ENCODE measurements at places on chromosomes 2 and 18. TPM values are rescaled to one million over a fixed set of nuclear protein-coding genes. Genes with fewer than 3 reads are reported as not detected.

DNA sequence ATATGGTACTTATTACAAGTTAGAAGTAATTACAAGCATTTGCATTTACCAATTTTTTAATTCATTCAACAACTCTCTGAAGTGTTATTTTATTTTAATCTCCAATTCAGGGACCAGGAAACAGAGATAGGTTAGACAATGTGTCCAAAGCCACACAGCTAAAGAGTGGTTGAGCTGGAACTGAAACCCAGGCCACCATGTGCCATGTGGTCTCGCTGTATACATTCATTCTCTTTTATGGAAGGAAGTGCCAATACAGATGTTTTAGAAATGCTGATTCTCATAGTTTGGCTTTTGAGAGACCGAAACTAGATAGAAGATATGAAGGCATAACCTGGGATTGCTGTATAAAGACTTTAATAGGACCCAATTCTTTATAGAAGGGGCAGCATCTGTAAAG is 684.6 kb upstream of the ID2 start:
- no peak overlapping the region for H3K4me3 ChIP-seq
- peaks cover 15% of the 10 kb centered on the region for H3K4me1 ChIP-seq
- no peaks in the 10 kb centered on the region for H3K36me3 ChIP-seq
- no peak overlapping the region for H3K27ac ChIP-seq

GRCh38 chr2:105723431-105723830 is 21.3 kb upstream of the NCK2 start:
- DNase-seq = no peak
- peaks cover 5% of the 10 kb centered on the region for H3K4me1 ChIP-seq
- H3K4me3 ChIP-seq = no peak overlapping the region
- H3K36me3 ChIP-seq = no peaks in the 10 kb centered on the region
- no peaks in the 10 kb centered on the region for H3K27me3 ChIP-seq

DNA sequence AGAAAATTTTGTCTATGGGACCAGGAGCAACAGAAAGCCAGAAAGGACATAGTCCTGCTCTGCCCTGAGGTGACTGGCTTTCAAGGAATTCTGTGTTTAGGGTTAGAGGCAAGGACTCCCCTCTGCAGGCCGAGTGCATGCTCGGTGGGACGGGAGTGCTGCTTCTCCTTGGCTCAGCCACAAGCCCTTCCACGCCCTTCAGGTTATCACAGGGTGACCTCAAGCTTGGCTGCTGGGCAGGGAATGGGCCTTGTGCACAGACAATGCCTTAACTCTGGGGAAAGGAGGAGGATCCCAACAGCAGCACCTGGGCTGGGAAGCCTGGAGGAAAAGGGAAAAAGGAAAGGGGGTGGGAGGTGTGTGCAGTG is 32.8 kb downstream of the FAM178B start:
- peaks cover 11% of the 10 kb centered on the region for H3K4me1 ChIP-seq
- H3K27ac ChIP-seq = no peak overlapping the region
- no peak for DNase-seq
- no peak overlapping the region for H3K4me3 ChIP-seq
- no peaks in the 10 kb centered on the region for H3K27me3 ChIP-seq

AGXT gene
- not detected for total RNA-seq

E2F6 gene
- 36.3 TPM for total RNA-seq

C2orf66 gene
- total RNA-seq = 0.43 TPM

SGPP2 gene
- 0.34 TPM for total RNA-seq

GRCh38 chr2:205571360-205571959 is 110.8 kb upstream of the NRP2 start:
- peak; percentile 48 for DNase-seq
- peaks cover 21% of the 10 kb centered on the region for H3K4me1 ChIP-seq
- no peak overlapping the region for H3K4me3 ChIP-seq
- H3K36me3 ChIP-seq = no peaks in the 10 kb centered on the region
- H3K27me3 ChIP-seq = no peaks in the 10 kb centered on the region

NR4A2 gene
- total RNA-seq = 0.56 TPM

PRSS56 gene
- total RNA-seq = not detected

DNA sequence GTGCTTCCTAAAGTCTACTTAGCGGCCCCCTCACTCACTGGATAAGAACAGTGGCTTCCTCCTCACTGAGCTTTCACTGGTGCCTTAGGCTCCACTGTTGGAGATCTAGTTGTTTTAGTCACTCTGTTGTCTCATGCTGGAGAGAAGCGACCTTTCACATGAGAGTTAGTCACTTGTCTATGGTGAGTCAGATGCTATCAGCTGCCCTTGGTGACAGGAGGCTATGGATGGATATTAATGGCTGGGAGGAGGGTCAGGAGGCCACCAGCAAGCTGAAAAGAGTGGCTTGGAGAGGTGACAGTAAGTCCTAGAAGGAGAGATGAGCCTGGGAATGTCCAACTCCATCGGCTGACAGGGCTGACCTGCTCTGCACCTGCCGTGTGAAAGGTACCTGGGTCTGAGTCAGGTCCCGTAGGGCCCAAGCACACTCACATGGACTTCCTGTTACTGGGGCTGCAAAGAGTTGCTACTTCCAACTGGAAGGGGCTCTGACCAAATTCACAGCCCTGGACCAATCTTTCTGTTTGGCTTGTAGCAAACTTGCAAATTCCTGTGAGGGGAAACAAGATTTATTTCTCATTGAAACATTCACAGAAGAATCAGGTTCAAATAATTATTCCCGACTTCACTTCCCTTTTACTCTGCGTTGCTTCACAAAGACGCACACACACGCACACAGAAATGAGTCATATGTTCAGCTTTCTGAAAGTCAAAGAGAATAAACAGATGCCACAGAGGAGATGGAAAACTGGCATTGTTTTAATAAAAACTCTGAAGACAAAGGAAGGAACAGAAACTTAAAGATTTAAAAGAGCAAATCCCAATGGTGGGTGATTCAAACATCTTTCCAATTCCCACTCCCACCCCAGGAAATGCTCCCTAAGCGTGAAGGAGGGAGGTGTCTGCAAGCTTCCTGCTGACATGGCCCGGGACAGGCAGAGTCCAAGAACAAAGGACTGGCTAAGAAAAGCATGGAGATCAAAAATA is 203.5 kb upstream of the TWIST2 start:
- no peak for DNase-seq
- H3K36me3 ChIP-seq = no peaks in the 10 kb centered on the region
- no peak overlapping the region for H3K27ac ChIP-seq
- no peaks in the 10 kb centered on the region for H3K4me1 ChIP-seq
- H3K4me3 ChIP-seq = no peak overlapping the region

GRCh38 chr18:5747678-5748077 is 147.6 kb downstream of the TMEM200C start:
- DNase-seq = no peak
- no peaks in the 10 kb centered on the region for H3K4me1 ChIP-seq
- H3K36me3 ChIP-seq = no peaks in the 10 kb centered on the region
- no peaks in the 10 kb centered on the region for H3K27me3 ChIP-seq
- no peak overlapping the region for H3K4me3 ChIP-seq
- no peak overlapping the region for H3K27ac ChIP-seq

DNA sequence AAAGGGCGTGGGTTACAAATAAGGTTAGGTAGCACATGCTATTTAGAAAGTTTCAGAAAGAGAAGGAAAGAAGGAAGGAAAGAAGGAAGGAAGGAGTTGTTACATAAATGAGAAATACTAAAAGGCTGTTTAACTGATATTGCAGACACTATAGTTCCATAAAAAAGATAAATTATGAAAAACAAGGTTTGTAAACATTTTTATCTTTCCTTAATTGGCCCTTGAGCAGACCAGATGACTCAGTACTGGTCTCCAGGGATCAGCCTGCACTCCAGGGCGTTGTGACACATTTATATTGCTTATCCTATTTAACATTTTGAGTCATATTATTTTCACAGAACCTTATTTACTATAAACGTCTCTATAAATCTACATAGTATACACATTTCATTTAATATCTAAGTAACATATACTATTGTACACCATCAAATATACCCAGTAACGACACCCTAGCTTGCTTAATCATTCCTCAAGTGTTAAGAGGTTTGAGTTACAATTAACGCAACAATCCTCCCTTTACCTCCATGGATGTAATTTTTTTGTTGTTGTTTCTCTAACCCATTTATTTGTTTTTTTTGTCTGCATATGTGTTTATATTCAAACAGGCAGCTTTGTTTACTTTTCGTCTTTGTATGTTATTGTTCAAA is 2.8 kb upstream of the RAB31 start:
- H3K36me3 ChIP-seq = no peaks in the 10 kb centered on the region
- no peak for DNase-seq
- no peaks in the 10 kb centered on the region for H3K4me1 ChIP-seq
- no peak overlapping the region for H3K4me3 ChIP-seq
- peaks cover 56% of the 10 kb centered on the region for H3K27me3 ChIP-seq
- no peak overlapping the region for H3K27ac ChIP-seq

STARD6 gene
- total RNA-seq = not detected

ASB18 gene
- not detected for total RNA-seq

GRCh38 chr2:17911491-17912260 is 33.2 kb downstream of the KCNS3 start:
- no peaks in the 10 kb centered on the region for H3K4me1 ChIP-seq
- H3K36me3 ChIP-seq = no peaks in the 10 kb centered on the region
- no peak overlapping the region for H3K4me3 ChIP-seq
- DNase-seq = no peak
- H3K27me3 ChIP-seq = no peaks in the 10 kb centered on the region

- no peaks in the 10 kb centered on the region for H3K27me3 ChIP-seq
- DNase-seq = no peak
- no peaks in the 10 kb centered on the region for H3K4me1 ChIP-seq
- H3K36me3 ChIP-seq = no peaks in the 10 kb centered on the region
- no peak overlapping the region for H3K4me3 ChIP-seq
- H3K27ac ChIP-seq = no peak overlapping the region
Measured at GRCh38 chr2:122340246-122340645, 584.8 kb downstream of the TSN start.

DNA sequence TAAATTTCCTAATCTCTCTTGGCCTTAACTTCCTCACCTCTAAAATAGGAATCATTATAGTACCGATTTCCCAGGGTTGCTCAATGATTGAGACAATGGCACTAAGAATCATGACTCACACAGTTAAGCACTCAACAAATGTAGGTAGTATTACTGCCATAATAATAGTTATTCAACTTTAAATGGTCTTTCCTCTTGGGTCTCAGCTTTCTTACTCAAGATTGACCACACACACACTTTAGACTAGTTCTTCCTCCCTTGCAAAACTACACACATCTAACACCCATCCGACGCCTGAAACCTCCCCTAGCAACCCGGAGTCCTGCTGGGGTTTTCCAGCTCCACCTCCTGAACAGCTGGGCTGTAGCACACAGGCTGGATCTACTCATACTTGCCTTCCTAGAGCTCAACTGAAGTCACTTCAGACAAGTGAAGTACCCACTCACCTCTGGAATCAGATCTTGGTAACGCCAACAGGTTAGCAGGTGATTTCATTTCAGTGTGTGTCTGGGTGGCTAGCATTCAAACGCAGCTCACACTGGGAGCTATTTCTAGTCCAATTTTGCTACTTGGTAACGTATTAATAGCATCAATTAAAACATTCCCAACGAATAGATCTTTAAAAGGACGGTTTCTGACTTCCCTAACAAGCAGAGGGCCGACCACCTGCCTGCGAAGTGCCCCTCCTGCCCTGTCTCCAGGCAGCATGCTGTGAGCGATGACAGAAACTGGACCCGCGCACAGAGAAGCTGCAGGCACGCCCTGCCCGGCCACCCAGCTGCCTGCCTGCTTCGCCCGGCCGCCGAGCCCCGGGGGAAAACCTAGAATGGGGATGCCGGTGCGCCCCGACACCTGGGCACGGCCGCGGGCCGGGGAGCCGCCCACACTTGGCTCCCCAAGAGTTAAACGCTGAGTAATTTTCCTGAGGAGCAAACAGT is 1.1 kb downstream of the UXS1 start:
- H3K36me3 ChIP-seq = no peaks in the 10 kb centered on the region
- peaks cover 4% of the 10 kb centered on the region for H3K27me3 ChIP-seq
- peak overlapping the region; percentile 99 for H3K4me3 ChIP-seq
- H3K4me1 ChIP-seq = peaks cover 11% of the 10 kb centered on the region
- DNase-seq = peak; percentile 78

SLC8A1 gene
- total RNA-seq = 9.6 TPM

DNA sequence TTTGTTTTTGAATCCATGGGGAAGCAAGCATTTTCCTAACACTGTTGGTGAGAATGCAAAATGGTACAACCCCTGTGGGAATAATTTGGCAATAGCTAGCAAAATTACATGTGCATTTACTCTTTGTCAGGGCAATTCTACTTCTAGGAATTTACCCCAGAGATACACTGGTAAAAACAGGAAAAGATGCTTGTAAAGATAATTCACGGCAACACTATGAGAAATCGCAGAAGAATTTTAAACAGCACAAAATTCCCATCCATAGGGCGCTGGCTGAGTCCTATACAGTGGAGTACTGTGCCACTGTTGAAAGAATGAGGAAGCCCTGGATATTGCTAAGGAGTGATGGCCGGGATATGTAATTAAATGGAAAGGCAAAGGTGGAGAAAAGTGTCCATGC is 75.8 kb downstream of the DGKD start:
- H3K4me1 ChIP-seq = no peaks in the 10 kb centered on the region
- no peak for DNase-seq
- no peaks in the 10 kb centered on the region for H3K36me3 ChIP-seq
- H3K27ac ChIP-seq = no peak overlapping the region
- no peak overlapping the region for H3K4me3 ChIP-seq
- no peaks in the 10 kb centered on the region for H3K27me3 ChIP-seq

DNA sequence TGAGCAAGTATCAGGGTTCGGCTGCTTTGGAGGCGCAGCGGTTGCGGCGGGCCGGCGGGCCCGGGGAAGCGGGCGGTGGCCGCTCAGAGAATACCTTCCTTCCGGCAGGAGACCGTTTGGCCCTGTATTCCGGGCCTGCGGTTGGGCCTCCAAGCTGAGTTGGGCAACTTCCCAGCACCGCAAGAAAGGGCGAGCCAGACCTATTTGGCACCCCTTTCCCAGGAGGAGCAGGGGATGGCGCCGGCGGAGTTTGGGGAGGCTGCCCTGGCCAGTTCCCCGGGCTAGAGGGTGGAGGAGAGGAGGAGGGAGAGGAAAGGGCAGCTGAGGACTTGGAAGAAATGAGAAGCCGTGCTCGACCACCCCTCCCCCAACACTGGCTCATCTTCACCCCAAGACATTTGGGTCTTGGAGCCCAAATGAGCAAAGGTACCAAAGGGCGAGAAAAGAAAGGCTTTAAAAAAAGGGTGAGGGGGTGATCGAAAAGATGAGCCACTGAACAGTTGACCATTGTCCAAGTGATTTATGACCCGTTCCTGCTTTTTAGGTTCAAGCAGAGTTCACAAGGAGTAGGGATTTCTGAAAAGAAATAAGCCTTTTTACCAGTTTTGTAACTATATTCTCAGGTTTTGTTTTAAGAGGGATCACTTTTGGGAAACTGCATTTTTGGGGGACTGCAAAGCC is 8.4 kb downstream of the HOXD3 start:
- H3K4me1 ChIP-seq = no peaks in the 10 kb centered on the region
- peak; percentile 37 for DNase-seq
- peaks cover 100% of the 10 kb centered on the region for H3K27me3 ChIP-seq

SKA1 gene
- total RNA-seq = 57.2 TPM

GRCh38 chr18:374721-375168 is 106.9 kb upstream of the THOC1 start:
- peaks cover 12% of the 10 kb centered on the region for H3K4me1 ChIP-seq
- no peaks in the 10 kb centered on the region for H3K36me3 ChIP-seq
- H3K27ac ChIP-seq = no peak overlapping the region
- no peak overlapping the region for H3K4me3 ChIP-seq
- H3K27me3 ChIP-seq = no peaks in the 10 kb centered on the region
